ENCODE measurements at places on chromosomes 11 and 22.

DNA sequence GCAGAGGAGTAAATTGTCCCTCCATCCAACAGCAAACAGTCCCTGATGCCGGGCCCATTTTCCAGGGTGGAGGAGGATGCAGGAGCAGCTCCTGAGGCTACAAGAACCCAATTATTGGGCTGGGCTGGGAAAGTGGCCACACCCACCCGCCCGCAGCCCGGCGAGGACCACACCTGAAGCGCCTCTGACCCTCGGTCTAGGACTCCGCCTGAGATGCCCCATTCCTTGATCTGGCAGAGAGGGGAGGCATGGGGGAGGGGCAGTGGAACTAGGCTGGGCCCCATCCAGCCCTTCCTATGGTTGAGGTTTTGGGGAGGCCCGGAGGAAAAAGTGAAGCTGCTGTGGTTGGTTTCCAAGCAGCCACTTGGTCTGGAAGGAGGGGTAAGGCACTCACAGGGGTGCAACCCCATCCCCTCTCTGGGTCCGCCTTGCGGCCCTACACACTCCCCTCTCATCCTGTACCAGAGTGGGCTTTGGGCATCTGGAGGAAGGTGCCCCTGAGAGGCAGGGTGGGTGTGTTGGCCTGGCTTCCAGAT is 2.4 kb upstream of the LGALS1 start:
- DNase-seq = no peak

DNA sequence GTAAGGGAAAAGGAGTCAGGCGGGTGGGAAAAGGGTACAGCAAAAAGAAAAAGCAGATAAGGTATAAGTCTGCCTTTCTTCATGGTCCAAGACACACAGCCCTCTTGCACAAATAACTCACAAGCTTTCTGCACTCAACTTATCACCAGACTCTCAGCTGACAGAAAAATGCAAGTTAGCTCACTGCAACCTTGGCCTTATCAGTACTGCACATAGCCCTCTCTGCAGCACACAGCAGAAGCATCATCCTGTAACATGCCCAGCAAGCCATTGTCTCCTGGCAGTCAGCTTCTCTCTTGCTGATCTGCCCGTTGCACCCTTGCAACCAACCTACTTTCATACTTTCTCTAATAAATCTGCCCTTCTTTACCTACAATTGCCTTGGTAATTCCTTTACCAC is 5.8 kb downstream of the ZBTB44 start:
- DNase-seq = no peak

- no peak for DNase-seq
Measured at GRCh38 chr11:130645843-130646197, 197.4 kb downstream of the ADAMTS15 start.

DNA sequence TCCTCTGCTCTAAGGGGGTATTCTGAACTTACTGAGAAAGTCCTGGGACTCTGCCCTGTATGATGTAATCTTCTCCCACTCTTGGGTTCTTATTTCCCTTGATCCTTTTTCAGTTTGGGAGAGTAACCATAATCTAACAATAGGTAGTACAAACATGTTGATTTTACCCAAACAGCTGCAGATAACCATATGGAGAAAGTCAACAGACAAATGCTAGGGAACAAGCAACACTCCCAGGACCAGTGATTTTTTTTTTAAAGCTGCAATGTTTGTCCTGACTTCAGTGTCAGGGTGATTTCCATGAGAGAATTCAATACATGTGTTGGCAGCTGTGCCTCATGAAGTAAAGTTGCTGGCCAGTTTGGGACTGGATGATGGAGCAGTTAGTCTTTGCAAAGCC is 156.5 kb downstream of the FCHSD2 start:
- DNase-seq = no peak

DNA sequence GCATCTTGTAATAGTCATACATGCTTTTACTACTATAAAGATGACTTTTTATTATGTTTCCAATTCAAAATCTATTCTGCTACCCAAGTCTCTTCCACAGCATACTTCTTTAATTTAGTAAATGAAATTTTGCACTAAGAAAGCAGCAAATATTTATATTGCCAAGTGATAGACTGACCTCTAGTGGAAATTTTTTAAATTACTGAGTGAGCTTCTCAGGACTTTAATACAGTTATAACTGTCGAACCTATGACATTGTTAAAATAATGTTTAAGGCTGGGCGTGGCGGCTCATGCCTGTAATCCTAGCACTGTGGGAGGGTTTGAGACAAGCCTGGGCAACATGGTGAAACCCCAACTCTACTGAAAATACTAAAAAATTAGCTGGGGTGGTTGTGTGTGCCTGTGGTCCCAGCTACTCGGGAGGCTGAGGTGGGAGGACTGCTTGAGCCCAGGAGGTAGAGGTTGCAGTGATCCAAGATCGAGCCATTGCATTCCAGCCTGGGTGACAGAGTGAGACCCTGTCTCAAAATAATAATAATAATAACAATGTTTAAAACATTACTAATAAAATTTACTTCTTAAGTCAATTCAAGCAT is 27.3 kb downstream of the STK33 start:
- DNase-seq = no peak

DNA sequence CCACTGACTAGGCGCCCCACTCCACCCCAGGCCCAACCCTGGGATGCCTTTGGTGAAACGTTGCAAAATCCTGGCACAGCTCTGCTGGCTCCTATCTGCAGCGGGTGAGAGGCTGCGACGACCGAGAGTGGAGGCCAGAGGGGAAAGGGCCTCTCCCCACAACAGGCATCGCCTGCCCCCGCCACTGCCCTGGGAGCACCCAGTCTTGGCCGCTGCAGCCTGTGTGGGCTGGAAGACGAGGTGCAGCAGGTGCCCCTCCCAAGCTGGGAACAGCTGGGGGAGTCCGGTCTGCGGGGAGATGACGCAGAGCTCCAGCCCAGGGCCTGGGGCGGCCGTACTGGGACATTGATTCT is 4.2 kb upstream of the PIM3 start:
- DNase-seq = no peak
